ENCODE measurements at places on chromosomes 12 and 14.

- DNase-seq, result no peak
Observed at GRCh38 chr14:49366416-49366815, 219.8 kb downstream of the RPS29 start.

DNA sequence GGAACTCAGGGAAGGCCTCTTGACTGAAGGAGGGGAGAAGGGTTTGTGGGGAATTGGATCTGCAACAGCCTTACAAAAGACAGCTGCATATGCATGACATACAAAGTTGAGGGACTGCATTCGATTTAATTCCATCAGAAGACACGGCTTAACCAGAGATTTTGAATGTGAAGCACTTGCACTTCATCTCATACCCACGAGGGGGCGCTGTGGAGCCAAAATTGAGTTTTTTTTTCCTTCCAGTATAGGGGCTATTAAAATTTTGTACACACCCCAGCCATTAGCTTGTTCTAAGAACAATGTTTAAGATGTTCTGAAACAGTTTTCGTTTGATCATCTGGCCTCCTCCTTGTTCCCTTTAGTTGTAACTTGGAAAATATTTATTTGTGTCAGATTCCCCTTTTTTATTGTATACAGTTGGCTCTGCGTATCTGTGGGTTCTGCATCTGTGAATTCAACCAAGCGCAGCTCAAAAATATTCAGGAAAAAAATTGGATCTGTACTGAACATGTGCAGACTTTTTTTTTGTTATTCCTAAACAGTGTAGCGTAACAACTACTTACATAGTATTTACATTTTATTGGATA is 1.6 kb downstream of the SUDS3 start:
- peak; percentile 83 for DNase-seq

DNA sequence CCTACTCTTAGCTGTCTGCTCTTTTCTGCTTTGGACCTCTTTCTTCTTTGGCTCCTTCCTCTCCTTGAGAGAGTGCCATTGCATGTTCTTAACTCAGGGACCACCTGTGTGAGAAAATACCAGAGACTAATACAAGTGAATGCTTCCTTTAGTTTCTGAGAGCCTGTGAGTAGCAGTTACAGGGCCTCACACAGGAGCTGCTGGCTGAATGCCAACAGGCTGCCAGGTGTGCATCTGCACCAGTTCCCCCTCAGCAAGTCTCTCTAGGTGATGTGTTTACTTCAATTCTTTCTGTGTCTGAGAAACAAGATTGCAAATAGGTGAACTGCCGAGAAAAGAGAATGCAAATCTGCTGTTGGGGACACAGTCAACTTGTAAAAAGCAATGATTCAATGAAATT is 108.2 kb downstream of the STXBP6 start:
- DNase-seq, result no peak

DNA sequence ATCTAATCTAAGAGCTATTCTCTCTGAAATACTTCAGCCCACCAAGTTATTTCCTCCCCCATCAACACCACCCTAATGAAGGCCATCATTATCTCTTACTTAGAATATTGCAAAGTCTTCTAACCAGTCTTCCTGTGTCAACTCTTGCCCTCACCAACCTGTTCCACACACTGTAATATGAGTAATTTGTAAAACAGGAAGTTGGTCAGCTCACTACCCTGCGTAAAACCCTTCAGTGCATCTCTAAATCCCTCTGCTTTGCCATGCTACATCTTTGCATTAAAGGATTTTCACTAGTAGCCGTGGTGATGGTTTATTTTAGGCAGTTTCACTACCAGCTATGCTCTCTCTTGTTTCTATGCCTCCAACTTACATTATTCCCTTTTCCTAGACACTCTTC is 70.0 kb downstream of the KIF21A start:
- peak; percentile 48 for DNase-seq

- no peak for DNase-seq
Observed at GRCh38 chr12:26523708-26524150, 309.3 kb downstream of the ITPR2 start.

GRCh38 chr14:74155749-74156148 is 71.0 kb downstream of the LIN52 start:
- DNase-seq, result no peak

DNA sequence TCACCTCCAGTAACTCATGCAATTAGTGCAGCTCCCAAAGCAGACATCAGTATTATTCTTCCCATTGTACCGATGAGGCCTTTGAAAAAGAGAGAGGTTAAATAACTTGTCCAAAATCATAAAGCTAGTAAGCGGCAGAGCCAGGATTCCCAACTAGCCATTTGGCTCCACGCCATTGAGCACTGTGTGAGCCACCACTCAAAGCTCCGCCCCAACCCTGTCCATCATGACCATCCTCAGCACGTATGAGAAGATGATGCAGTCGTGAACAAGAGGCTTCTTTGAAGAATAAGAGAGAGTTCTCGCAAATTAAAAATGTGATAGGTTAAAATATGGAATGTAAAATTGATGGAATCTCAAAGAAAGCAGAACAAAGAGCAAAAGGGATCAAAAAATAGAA is 14.6 kb downstream of the CLMN start:
- DNase-seq, result no peak

- no peak for DNase-seq
Observed at GRCh38 chr12:93002293-93003054, 73.4 kb upstream of the EEA1 start.

DNA sequence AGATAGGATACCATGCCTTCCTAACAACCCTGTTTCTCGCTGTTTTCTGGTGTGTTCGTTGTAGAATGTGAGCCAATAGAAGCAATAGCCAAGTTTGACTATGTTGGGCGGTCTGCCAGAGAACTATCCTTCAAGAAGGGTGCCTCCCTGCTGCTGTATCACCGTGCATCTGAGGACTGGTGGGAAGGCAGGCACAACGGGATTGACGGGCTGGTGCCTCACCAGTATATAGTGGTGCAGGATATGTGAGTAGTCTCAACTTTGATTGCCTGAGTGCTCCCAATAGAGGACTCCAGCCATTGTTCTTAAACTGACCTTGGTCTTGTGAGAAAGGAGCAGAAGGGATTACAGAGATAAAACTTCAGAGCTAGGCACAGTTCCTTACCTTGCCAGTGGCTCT is 96.2 kb downstream of the KICS2 start:
- DNase-seq, result no peak

DNA sequence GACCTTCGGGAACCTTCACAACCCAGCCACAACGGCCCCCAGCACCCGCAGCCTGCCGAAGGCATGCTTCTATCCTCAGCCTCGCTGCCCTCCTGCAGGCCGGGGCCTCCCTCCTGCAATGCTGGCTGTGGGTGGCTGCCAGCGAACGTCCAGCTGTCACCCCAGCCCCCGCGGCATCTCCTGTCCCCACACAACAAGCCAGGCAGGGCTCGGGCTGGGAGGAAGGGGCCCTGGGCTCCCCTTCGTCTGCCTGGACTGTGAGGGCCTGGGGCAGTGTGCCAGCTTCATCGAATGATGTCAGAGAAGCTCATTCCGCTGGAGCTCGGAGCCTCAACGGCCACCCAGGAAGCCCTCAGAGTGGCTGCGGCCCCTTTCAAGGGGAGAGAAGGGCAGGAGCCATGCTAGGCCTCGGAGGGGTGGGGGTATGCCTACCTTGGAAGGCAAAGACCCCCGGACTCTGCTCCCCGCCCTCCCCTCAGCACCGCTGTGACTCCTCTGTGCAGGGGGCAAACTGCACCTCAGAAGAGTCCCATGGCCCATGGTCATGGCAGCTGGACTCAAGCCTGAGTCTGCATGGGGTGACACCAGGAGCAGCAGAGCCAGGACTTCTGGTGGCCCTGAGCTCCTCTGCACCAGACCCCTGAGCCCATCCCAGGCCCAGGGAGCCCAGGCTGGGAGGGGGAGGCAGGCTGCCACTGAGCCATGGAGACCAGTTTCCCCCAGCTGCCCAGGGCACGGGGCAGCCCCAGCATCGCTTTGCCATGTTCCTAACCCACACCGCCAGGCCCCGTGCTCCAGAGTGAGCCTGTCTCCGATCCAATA is 24.7 kb upstream of the C14orf180 start:
- no peak for DNase-seq

DNA sequence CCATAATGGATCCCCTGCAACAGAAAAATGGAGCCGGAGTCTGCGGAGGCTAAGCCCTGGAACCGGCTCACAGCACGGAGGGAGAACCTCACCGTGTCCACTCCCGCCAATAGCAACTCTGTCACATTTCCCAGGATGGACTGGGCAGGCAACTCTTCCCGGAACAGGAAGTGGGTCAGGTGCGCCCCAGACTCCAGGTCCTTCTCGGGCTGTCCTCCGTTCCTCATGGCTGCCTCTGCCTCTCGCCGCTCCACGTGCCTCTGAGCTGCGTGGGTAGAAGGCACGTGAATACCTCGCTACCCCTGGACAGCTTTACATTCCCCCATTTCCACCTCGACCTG is 2.2 kb downstream of the CYP27B1 start:
- DNase-seq, result no peak

DNA sequence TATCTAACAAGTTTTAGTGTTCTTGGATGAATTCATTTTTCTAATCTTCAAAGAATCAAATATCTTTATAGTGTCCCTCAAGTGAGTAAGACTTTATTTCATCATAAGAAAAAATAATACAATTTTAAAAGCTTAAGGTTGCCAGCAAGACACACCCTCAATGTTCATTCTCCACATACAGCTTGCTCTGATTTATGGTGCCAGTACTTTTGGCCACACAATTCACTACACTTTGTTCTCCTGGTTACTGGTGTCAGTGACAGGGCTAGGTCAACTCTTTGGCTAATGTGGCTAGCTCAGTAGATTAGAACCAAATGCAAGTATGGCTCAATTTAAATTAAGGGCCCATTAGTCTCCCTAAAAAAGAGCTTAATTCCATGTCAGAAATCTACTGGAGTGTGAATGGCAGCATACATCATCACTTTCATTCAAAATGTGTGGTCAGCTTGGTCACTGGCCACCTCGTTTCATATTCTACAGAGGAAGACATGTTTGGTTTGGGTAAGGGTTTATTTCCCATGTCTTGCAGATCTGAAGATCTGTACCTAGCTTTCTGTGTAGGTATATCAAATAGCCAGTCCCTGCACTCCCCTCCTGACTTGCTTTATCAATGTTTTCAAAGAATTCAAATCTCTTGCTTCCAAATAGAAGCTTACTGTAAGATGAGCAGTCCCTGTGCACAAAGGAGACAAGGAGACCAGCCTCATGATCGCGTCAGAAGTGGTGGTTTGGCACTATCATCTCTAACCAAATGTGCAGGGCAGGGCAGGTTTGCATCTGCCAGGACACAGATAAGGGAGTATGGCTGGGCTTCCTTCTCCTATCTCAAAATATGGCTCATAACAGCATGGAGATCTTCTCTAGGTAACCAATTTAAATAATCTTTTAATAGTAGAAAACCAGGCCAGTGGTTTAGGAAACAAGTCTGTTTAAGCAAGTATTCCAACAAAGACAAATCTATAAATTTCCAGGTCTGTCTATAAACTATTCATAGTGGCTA is 31.3 kb downstream of the HECTD4 start:
- no peak for DNase-seq

DNA sequence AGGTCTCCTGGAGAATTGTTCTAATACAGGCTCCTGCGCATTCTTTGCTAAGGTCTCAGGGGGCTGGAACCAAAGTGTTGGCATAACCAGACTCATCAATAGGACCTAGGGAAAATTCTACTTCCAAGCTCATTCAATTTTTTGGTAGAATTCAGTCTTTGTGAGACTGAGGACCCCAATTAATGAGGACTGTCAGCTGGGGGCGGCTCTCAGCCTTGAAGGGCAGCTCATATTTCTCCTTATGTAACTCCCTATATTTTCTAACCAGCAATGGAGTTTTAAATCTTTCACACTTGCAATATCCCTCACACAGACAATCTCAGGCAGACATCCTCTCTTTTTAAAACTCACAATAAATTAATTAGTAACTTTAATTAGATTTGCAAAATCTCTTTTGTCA is 476.4 kb upstream of the LRFN5 start:
- no peak for DNase-seq

DNA sequence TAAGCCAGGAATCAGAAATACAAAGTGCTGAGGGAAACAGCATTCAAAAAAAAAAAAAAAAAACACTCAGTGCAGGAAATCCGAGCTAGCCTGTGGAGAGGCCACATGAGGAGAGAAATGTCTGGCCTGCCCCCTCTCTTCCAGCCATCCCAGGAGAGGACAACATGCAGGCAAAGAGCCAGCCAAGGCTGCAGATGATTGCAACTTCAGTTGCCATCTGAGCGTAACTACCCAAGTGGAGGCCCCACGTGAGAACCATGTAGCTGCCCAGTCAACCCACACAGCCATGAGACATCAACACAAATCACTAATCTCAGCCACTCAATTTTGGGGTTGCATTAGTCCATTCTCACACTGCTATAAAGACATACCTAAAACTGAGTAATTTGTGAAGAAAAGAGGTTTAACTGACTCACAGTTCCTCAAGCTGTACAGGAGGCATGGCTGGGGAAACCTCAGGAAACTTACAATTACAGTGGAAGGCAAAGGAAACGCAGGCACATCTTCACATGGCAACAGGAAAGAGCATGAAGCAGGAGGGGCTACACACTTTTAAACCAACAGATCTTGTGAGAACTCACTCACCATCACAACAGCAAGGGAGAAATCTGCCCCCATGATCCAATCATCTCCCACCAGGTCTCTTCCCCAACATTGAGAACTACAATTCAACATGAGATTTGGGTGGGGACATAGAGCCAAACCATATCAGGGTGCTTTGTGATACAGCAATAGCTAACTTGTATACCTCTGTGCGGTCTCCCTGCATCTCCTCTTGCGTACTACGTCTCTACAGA is 161.1 kb downstream of the PIWIL1 start:
- DNase-seq, result no peak

DNA sequence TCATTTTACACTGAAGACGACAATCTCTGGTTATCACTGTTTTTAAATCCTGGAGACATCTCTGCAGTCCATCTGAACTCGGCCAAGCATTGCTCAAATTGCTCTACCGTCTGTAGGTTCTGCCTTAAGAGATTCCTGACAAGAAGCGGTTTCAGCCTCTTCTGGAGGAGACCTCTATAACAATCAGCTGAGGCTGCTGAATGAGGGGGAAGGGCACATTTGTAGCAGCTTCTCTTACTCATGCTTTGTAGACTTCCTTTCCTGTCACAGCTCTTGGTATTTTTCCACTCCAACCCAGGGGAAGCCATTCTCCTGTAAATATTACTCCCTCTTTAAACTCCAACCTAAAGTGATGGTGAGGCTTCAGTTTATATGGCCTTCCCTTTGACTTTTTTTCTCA is 3.0 kb downstream of the ARG2 start:
- no peak for DNase-seq

DNA sequence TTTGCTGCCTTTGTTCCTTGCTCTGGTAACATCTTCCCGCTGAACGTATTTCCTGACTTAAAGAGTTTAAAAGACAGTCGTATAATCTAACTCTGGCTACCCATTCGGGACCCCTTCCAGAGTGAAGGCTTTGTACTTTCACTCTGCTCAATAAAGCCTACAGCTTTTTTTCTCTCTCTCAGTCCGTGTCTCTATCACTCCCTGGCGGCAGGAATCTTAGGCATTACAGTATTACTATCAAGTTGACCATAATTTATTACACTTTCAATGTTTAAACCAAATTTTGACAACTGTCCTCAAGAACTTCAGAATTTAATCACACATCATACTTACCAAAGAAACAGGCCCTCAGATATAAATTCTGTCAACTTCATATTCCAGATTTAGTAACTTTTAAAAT is 967.9 kb downstream of the FSCB start:
- no peak for DNase-seq

Data from CD4-positive, alpha-beta T cell treated with Interferon alpha-2 for 1 hour (primary cell).